ENCODE measurements at places on chromosomes 12 and 14.

- DNase-seq = peak; percentile 36
Observed at GRCh38 chr14:91482263-91483013, 27.7 kb downstream of the PPP4R3A start.

DNA sequence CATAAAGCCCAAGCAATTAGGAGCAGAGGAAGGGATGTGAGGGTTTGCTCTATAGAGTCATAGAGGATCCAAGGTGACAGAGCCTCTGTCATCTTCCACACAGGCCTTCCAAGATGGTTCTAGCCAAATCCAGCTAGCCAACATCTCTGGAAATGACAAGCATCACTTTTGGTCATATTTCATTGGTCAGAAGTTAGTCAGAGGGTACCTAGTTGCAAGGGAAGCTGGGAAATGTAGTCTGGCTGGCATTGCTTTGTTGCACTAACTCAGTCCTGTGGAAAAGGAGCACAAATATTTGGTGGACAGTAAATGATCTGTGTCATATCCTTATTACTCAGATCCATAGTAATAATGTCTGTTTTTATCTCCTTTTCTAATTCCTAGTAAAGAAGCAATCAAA, 715.7 kb downstream of the NRXN3 start:
- DNase-seq = no peak

DNA sequence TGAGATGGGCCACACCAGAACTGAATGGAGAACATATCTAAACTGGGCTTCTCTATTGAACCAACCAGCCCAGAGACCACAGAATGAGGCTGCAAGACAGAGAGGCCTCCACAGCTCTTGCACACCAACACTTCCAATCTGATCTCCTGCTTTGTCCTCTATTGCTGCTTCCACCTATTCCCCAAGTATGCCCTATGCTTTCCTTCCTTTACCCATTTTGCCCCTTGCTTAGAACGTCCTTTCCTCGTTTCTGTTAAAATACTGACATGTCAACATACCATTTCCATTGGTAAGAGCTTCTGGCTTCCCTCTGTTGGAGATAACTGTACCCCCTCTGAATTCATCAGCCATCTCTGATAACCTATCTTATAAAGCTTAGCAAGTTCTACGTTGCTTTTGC, 2.8 kb downstream of the SLC2A13 start:
- no peak for DNase-seq

GRCh38 chr14:83594874-83595273, 1935.1 kb upstream of the FLRT2 start:
- no peak for DNase-seq

DNA sequence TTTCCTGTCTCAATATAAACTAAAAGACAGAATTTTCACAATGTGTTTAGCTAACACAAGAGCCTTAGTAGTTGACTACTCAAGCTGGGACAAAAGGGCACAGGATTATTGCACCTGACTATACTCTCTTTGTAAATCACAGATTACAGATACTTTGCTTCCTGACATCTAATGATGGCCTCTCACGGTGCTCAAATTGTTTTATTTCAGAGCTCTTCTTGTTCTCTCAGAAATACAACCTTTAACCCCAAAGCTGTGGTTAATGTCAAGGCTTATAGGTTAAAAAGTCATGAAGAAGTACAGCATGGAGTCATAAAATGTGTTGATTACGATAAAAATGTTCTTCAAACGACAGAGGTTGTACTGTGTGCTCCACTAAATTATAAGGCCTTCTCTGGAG, 89.9 kb upstream of the CPNE8 start:
- DNase-seq = no peak

All from astrocyte of the hippocampus (primary cell).